ENCODE measurements at places on chromosomes 5 and 9.

GRCh38 chr9:135277219-135278201 lies 190.0 kb downstream of the OLFM1 start:
- DNase-seq = no peak

DNA sequence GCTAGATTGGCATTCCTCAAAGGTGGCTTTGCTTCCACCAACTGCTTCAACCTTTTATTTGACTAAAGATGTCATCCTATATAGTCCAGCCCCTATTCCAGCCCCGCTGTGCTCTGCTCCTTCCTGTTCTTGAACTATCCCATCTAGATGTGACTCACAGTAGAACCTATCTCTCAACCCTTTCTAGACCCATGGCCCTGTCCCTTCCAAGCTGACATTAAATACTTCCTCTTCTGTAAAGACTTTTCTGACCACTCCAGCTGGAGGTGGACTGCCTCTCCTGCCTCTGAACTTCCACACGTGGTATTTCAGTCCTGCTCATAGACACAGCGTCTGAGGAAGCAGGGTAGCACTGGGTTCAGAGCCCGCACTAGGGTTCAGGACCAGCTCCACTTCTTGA lies 32.4 kb downstream of the OSTF1 start:
- no peak for DNase-seq

DNA sequence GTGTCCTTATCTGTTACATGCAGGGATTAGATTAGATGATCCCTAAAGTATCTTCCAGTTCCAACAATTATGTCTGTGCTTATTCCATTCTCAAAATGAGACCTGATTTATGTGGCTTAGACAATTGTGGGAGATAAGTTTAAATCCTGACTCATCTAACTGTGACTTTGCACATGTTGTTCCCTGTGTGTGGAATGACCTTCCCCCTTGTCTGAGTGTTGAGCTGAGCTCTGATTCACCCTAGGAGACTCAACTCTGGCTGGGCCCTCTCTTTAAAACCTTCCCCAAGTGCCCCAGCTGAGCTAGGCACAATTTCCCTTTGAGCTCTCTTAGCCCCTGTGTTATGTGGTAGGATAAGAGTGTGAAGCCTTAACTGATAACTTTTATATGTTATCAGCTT lies 118.9 kb upstream of the ELL2 start:
- DNase-seq = no peak

- no peak for DNase-seq
Observed at GRCh38 chr9:88682431-88682831, 147.5 kb downstream of the NXNL2 start.

DNA sequence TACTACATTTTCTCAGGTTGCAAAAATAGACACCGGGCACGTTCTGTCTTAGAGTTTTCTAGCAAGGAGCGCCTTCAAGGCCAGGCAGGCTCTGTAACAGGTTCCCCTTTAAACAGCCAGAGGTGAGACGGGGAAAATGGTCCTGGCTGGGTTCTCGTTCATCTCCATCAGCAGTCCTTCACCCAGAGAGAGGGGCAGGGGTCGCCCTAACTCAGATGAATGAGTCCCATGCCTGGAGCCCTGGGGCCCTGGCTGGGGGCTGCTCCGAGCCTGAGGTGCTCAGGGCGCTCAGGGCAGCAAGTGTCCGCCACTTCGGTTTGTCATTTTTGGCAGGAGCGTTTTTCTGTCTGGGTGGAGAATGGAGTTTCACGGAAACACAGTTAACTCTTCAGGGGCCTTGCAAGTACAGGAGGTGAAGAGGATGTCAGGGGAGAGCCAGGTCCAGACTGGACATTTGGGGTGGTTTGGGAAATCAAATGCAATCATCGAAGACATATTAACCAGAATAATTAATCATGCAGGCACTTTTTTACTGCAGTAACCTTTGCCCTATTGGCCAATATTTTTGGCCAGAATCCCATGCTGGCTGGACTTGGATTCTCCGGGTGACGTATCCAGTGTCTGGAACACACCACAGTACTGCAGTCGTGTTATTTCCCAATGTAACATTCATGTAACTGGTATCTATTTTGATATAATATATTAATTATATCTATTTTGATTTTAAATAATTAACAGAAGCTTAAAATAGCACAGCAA lies 2.9 kb downstream of the NTNG2 start:
- no peak for DNase-seq

DNA sequence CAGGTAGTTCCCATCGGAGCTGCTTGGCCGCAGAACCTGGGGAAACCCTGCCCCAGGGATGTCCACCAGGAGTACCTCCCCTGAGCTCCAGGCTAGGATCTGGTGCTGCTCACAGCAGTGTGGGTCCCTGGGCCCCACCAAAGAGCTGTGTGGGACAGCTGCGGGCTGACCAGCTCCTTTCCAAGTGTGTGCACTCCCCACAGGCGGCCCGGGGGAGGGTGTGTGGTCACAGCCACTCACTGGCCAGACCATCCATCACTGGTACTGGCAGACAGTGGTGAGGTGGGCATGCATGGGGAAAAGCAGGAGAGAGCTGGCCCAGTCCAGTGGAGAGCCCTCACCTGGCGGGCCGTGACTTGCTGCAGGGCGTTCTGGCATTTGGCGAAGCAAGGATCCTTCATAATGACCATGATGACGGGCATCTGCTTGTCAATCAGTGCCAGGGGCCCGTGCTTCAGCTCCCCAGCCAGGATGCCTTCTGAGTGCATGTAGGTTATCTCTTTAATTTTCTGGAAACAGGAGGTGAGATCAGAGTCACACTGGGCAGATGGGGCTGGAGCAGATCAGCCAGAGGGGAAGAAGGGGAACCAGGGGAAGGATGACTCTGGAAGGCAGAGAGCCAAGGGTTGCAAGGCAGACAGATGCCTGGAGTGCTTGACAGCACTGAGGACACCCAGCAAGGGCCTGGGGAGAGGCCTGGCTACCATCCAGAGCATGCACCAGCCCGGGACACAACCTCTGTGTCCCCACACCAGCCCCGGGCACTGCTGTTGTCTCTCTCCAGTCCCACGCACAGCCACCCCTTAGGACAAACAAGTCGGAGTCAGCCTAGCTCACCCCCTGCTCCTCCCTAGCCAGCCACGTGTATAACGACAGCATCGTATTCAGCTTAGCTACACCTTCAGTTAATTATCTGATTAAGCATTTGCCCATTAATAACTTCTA lies 12.8 kb upstream of the MAPK9 start:
- DNase-seq = no peak

DNA sequence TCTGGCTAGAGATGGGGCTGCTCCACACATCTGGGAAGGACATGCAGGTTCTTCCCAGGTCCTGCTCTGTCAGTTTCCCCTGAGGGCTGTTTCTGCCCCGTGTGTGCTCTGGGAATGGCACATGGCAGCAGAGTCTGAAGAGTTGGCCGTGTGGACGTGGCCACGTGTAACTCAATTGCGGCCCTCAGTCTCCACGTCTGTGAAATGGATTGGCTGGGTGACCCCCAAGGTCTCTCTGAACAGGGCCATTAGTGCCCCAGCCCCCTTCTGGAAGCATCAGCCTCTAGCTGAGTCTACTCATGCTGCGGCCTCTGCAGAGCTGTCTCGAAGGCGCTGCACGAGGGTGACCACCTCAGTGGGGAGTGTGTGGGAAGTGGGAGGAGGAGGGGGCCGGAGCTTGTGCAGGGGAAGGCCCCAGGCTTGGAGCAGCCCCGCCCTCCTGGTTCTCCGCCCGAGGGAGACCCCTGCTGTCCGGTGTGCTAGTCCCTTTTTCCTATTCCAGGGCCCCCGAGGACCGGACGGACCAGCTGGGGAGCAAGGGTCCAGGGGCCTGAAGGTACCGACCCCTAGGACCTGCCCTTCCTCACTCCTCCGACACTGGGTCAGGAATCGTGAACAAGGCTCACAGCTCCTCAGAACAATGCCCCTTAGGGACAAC lies 58.9 kb upstream of the ORM1 start:
- no peak for DNase-seq

DNA sequence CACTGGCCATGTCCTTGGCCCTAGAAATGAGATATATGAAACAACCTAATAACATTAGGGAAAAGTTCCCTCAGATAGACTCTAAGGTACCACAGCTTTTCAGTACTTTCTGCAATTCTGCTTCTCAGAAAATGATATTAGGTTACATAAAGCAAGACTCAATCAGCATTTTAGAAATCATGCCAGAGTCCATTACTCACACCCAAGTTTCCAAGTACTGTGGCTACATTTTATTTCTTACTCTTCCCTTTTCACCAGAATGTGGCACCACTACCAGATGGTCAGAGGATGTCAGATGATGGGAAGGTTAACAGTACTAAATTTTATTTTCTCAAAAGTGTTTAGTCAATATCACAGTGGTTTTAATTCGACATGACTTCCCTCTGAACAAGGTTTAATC lies 217.2 kb downstream of the MLLT3 start:
- DNase-seq = no peak

GRCh38 chr9:42396318-42396717 lies 212.9 kb downstream of the SPATA31A6 start:
- DNase-seq = no peak

DNA sequence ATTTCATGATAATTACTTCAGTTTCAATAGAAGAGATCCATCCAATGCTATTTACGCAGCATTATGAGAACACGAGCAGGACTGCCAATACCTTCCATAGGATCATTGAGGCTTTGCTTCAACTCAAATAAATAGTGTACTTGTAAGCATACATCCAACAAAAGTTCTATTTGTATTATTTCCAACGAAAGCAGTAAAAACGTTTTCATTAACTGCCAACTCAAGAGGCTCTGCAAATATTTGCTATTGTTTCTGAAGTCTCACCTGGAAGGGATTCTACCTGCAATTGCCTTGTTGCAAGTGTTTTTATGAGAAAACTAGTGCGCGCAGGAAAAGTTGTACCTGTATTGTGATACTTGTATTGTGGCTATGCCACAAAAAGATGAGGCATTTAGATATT lies 11.0 kb upstream of the GNPDA1 start:
- peak; percentile 34 for DNase-seq

DNA sequence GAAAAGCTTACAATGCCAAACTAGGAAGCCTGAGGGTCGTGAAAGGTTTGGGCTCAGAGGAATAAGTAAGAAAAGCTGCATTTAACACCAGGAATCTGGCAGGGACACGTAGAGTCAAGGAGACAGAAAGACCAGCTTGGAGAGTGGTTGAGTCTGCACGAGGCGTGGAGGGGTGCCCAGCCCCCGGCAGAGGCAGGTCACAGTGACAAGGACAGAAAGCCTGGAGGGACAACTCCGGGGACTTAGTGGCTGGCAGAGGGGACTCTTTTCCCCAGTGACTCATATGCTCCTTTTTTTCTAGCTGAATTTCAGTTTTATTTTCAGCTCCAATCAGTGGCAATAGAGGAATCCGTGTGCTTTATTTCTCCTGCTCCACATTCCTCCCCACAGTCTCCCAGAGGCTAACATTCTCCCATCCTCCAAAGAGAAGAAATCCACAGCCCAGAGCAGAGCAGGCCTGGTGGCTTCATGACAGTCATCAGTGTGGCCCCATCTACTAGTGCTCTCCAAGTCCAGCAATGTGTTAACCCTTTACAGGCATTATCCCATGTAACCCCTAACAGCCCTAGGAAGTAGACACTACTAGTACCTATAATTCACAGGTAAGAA lies 80.7 kb downstream of the KCNIP1 start:
- no peak for DNase-seq

GRCh38 chr5:68534131-68534940 lies 318.8 kb downstream of the PIK3R1 start:
- no peak for DNase-seq

- DNase-seq = no peak
Observed at GRCh38 chr9:105344283-105344682, 99.8 kb downstream of the SLC44A1 start.

DNA sequence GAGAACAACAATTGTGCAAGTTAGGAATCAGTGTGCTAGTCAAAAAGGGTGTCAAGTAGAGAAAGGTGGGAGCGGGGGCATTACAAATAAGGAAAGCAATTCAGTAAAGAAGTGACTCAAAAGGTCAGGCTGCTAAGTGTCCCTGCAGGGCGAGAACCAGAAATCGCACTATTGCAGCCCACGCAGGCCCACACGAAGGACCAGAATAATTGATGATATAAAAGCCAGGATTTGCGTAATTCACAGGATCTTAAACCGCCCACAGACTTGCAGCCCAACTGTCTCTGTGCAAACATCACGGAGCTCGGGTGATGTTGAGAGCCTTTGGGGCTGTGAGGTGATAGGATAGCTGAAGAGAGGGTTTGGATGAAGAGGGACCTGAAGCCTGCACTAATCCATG lies 349.0 kb downstream of the BRINP1 start:
- DNase-seq = no peak

- no peak for DNase-seq
Observed at GRCh38 chr5:131640043-131640856, 5.2 kb upstream of the RAPGEF6 start.

DNA sequence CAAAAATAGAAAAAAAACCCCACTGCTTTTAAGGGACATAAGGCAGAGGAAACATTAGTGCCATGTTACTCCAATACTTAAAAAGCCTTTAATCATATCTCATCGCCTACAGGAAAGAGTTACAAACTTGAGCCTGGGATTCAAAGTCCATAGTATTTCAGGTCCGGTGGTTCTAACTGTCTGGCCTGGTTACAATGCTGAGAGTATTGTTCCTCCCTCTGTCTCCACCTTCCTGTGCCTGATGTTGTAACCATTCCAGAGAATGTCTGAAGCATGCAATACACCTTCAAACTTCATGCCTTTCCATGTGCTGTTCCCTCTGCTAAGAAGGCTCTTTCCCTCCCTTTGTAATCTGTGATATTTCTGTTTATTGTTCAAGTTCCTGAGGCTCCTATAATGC lies 41.6 kb upstream of the SLC36A2 start:
- DNase-seq = no peak

DNA sequence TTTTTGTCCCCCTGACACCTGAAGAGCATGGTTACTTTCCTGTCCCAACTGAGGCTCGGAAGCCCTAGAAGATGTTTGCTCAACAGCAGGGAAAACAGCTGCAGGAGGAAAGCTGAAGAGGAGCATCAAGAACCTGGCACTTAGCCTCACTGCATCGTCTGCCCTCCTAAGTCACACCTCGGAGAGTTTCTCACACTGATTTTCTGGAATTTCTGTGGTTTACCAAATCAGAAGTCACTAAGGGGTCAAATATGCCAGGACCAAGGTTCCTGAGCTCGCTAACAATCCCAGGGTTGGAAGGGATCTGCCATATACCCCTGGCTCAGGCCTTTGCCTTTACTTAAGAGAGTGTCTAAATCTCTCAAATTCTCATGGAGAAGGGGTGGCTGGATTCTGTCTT lies 5.3 kb downstream of the IL12B start:
- DNase-seq = no peak

DNA sequence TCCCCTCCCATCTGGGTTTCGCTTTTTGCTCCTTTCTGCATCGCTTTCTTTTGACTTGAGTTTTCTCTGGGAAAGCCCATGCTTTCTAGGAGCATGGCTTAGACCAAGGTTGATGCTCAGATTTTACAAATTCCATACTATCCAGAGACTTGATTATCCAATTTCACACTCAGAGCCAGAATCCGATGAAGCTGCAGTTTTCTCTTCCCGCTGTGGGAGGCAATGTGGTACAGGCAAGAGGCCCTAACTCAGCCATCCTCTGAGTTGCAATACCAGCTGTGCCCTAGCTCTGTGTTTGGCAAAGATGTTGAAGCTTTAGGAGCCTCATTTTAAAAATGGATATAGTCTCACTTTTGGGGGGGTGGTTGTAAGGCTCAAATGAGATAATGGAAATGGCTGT lies 85.1 kb downstream of the BRINP1 start:
- peak; percentile 5 for DNase-seq
